ENCODE measurements at places on chromosomes 1 and 21.

- no peak for DNase-seq
Observed at GRCh38 chr1:21903638-21904453, 33.3 kb downstream of the HSPG2 start.

- DNase-seq = no peak
Observed at GRCh38 chr1:245686006-245686405, 531.2 kb downstream of the KIF26B start.

GRCh38 chr1:27736252-27736651 is 10.5 kb downstream of the FAM76A start:
- no peak for DNase-seq

- no peak for DNase-seq
Observed at GRCh38 chr1:83746234-83746633, 252.7 kb downstream of the TTLL7 start.

- no peak for DNase-seq
Observed at GRCh38 chr1:185040408-185040735, 5.0 kb upstream of the RNF2 start.

GRCh38 chr1:229296541-229296941 is 25.6 kb downstream of the RAB4A start:
- no peak for DNase-seq

- no peak for DNase-seq
Observed at GRCh38 chr1:93749487-93749886, 67.8 kb upstream of the BCAR3 start.

DNA sequence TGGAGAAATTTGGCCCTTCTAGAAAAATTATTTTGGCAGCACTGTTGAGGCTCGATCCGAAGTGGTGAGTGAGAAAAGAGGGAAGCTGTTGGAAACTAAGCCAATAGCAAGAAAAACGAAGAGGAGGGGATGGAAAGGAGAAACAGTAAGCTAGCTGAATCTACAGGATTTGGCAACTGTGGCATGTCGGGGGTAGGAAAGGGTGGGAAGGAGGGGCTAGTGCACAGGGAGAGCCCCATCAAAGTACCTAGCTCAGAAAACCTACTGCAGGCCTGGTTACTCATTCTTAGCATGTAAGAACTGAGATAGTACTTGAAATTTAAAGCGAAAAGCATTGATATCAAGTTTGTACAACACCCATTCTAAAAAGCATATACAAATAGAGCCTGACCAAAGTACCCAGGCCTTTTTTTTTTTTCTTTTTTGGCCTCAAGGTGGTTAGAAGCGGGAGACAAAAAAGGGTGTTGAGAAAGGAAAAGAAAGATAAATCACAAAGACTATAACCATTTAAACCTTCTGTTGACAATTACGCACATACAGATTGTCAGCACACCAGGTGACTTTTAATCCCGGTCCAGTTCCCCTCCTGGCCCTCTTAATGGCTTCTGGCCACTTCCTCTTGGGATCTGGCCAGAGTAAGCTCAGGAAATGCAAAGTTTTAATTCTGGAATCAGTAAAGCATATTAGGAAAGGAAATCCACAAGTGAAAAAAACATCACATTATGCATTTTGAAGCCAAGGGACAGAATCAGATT is 50.4 kb downstream of the SLC16A1 start:
- DNase-seq = no peak

GRCh38 chr1:150516616-150517015 is 1.1 kb downstream of the FALEC start:
- peak; percentile 45 for DNase-seq

DNA sequence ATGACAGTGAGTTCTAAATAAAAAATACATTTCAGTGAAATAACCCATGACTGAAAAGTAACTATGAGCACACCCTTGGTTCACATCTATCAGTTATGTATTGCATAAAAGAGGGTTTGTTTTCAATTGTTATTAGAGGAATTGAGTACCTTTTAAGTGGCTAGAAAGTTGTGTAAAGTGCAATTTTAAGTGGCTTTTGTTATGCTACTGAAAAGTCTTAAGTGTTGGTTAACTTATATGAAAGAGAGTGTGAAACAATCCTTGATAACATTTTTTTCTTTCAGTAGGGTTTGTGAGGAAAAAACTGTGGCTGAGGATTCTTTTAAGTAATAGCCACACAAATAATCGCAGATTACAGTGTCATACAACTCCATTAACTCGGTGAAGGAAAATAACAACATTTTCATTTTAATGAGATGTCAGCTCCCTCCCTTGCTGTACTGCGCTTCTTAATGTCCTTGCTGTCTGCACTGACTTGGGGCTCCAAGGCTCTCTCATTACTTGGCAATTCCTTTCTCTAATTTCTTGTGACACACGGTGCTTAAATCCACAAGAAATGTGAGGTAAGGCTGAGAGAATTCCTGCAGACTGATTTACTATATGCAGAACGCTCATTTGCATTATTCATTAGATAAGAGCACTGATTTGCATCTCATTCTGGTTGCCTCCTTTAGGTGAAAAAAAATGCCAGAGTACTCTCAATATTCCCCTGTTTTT is 40.6 kb downstream of the NTNG1 start:
- DNase-seq = no peak

DNA sequence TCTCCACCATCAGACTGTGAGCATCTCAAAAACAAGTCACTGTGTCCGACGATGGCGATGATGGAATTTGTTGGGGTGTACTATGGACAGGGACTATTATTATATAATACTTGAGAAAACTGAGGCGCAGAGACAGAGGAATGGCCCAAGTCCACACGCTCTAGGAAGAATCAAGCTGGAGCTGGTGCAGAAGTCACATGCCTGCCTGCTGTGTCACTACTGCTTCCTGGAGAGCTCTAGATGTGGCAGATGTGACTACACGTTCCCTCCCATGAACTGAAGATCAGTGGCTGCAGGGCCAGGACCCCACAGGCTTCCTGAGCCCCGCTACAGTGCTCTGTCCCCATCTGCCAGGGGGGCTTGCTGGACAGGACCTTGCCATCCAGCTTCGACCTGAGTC is 56.9 kb downstream of the TRABD2B start:
- no peak for DNase-seq

- DNase-seq = peak; percentile 70
Observed at GRCh38 chr1:13725714-13726175, 25.8 kb downstream of the PRDM2 start.
